ENCODE measurements at places on chromosomes 4 and X.

DNA sequence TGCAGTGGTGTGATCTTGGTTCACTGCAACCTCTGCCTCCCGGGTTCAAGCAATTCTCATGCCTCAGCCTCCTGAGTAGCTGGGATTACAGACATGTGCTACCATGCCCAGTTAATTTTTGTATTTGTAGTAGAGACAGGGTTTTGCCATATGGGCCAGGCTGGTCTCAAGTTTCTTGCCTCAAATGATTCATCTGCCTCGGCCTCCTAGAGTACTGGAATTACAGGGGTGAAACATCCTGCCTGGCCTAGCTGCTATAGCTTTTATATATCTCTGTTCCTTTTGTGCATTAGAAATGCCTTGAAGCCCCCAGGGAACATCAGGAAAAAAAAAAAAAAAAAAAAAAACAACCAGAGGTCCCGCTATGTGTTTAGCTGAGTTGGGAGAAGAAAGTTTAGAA, 34.8 kb downstream of the UBE2K start:
- no peak for DNase-seq

DNA sequence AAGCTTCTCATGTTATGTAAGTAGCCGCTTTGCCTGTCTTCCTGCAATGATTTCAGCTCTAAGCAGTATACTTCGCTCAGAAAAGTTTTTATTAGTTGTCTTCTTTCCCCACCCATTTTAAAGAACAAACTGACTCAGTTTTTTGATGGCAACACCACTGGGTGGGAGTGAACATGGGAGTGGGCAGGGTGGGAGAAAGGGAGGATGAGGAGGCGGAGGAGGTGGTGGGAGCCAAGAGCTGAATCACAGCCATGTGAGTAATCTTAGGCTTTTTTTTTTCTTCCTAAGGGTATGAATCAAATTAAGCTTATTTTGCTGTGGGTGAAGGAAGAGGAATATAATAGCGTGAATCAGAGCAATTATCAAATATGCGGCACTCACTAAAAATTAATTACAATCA, 574.3 kb upstream of the DIPK2B start:
- no peak for DNase-seq

DNA sequence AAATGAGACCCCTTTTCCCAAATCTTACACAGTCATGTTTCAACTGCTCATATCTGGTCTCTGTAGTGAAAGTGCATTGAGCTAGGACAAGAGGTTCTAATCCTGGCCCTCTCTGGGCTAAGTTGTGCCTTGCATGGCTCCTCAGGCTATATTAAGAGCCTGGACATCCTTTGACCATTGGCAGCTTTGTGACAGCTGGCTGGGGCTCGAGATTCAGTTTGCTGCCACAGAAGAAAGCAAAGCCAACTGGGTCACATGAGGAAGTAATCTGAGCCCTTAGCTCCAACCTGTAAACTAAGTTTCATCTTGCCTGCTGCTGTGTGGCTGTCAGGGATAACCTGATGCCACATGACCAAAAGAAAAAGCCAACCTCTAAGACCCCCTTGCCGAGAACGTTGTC, 51.8 kb upstream of the JADE1 start:
- no peak for DNase-seq

GRCh38 chr4:40409835-40410234, 74.7 kb downstream of the CHRNA9 start:
- DNase-seq = no peak

DNA sequence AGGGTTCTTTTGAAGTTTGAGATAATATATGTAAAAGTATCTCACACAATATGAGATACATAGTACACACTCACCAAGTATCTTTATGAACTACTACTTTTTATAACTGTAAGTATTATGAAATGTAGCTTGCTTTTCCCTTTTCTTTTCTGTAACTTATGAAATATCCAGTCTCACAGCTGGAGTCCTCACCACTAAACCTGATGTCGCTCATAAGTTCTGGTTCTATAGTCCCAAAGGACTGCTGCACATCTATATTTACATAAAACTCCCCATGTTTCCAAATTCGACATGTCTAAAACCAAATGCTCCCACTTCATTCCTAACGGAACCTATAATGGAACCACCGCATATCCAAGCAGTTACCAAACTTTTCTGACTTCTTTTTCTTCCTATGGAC, 186.5 kb upstream of the SLC7A11 start:
- DNase-seq = no peak

DNA sequence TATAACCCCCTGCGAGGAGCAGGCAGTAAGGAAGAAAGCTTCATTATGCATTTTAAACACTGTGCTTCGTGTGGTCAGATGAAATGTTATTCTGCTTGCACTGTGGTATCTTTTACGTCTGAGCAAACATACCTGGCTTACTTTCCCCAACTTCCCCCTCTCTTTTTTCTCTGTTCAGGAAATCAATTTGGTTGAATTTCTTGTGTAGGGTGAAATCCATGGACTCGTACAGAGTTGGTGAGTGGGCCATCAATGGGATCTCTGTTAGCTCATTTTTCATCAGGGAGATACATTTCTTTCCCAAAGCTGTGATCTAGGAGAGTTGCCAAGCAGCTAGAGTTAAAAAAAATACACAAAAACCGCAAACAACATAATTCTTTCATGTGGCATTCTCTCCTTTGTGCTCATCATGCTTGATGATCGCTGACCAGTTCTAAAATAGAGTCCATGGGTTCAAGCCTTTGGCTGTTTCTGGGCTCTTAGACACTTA, 98.5 kb downstream of the FRAS1 start:
- DNase-seq = no peak

- no peak for DNase-seq
Observed at GRCh38 chr4:156190615-156191014, 236.9 kb upstream of the CTSO start.

DNA sequence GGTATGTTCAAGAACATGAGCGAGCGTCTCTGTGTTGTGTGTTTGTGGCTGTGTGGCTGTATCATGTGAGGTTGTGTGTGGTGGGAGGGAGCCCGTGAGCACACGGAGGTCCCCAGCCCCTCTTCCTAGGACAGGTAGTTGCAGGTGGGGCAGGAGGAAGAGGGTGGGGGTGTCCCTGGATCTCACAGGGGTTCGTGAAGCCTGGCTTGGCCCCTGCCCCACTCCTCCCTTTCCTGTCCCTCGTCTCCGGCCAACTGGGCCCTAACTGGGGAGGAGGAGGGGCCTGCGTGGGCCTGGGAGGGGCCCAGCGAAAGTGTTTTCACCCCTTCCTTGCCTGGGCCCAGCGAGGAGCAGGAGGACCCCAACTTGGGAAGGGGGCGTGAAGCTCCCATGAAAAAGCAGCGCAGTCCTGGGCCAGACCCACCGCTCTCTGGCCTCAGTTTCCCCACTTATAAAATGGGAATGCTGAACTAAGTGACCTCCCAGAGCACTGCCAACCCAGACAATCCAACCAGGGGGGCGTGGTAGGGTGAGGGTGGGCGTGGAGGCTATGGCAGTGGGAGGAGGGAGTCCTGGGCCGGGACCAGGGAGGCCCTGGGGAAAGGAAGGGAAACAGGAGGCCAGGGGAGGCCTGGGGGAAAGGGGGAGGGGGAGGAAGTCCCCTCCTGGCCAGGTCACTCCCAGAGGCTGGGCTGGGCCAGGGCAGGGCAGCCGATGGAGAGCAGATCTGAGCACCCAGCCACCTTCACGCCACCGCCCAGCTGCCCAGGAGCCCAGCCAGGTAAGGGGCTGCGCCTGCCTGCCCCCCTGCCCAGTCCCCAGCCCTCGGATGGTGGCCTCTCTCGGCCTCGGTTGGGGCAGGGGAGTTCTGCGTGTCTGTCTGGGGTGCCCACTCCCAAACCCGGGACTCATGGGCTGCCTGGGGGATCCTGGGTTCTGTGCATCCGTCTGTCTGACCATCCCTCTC, at the start of gene AVPR2:
TSS of gene AVPR2 (plus strand) at position 683 of the 967 bp plus-strand sequence. CDS start 473 bp downstream, outside the sequence.
- DNase-seq = no peak

GRCh38 chrX:17052210-17052609, 105.8 kb downstream of the REPS2 start:
- no peak for DNase-seq

GRCh38 chrX:39648548-39649254, 449.1 kb downstream of the BCOR start:
- DNase-seq = no peak

DNA sequence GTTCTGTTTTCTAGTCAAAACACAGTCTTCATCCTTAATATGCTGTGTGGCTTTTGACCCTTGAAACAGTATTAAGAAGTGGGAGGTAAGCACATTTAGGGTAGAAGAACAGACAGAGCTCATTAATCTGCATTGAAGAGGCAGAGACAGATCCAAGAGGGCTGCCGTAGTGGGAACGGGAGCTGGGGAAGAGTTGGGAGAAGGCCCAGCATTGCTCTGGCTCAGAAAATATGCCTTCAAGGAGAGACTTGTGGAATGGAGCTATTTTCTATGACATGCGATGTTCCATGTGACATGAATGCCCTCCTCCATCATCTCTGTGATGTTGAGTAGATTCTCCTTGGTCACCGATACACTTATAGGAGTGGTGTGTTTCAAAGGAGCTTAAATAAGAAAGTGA, 273.3 kb upstream of the BOD1L1 start:
- DNase-seq = no peak

DNA sequence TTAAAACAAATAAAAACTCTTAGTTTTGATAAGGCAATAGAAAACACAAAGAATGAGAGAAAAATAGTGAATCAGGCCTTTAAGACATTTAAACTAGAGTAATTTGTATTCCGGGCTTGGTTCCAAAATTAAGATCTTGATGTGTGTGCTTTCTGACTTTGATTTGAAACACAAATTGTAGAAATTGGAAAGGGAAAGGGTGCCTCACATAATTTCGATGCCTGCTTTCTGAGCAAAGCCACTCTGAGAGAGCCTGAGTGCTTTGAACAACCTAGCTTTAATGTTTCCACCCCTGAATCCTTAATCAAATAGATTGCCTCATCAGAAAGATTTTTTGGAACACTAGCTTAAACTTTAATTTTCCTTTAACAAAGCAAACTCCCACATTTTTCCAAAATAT, 666.8 kb downstream of the PCDH18 start:
- no peak for DNase-seq

- DNase-seq = no peak
Observed at GRCh38 chr4:723751-724530, 18.3 kb downstream of the PCGF3 start.

DNA sequence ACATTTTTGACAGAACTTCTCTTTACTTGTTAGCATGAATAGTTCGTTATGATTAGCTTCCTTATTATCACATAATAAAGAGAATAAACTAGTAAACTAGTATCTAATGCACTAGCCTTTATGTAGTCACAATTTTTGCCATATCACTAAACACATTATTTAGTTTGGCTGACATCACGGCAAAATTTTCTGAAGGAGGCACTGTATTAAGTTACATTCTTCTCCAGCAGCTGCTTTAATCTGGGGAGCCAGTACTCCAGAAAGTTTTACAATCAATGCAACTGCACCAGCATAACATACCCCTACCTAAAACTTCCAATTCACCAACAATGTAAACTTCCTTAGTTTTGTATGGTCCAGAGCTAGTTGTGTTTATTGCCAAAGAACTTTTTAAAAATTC, 87.8 kb downstream of the FIP1L1 start:
- DNase-seq = no peak

GRCh38 chrX:156002507-156002906, 5.0 kb downstream of the IL9R start:
- DNase-seq = no peak

GRCh38 chr4:96708766-96709165, 868.9 kb downstream of the PDHA2 start:
- DNase-seq = no peak

- DNase-seq = no peak
Observed at GRCh38 chr4:37733240-37733867, 47.2 kb upstream of the RELL1 start.

All from activated CD8-positive, alpha-beta memory T cell treated with anti-CD3 and anti-CD28 coated beads, Interleukin-2, amount 50 U/mL, for 48 hours (primary cell).